SK-N-SH (cell line): ENCODE measurements at places on chromosomes 2 and 18. TPM values are rescaled to one million over a fixed set of nuclear protein-coding genes. Genes with fewer than 3 reads are reported as not detected.

DNA sequence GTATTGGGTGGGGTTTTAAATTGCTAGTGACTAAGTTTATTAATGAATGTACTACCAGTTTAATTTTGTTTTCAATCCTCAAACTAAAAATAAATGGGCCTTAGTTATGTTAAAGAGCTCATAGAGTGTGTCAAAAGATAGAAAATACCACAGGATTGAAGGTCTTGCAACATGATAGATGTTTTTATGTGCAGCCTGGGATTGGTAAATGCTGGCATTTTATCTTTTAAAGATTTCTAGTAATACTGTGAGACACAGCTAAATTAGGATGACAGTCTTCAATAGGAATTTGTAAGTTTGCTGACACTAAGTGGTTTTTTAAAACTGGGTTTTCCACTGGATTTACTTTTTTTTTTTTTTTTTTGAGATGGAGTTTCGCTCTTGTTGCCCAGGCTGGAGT is 122.3 kb downstream of the HAUS1 start:
- no peak for DNase-seq

The FAM237A gene
- polyA plus RNA-seq, result not detected in 2 replicates

DNA sequence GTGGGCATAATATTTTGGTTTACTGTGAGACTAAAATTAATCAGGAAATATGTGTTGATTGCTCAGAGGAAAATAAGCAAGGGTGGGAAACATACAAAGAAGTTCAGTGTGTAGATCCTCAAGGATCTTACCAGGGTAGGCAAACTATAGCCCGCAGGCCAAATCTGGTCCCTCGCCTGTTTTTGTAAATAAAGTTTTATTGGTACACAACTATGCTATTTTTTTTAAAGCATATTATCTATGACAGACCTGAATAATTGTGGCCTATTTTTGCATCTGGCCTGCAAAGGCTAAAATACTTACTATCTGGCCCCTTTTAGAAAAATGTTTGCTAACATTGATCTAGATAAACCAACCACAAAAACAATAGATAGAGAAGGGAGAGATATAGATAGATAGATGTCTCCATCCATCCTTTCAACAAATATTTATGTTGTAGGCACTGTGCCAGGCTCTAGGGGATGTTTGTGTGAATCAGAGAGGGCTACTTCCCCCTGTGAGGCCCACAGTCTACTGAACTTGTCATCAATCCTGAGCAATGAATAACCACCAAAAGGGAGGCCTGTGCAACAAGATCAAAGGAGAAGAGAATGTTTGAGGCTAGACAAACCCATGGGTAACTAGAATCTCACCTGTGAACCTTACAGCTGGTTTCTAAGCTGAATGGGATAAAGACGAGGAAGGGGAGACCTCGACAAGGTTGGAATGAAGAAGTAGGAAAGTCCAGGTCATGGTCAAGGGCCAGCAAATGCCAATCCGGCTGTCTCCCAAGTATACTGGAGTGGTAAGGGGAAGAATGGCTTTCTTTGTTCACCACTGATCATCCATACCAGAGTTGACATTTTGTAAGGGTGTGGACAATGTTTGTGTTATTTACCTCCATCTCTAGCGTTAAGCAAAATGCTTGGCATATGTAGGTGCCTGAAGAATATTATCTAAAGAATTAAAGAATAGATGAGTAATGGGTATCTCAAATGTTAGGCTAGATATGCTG is 23.6 kb downstream of the ALPK2 start:
- DNase-seq, result no peak

The DCC gene
- polyA plus RNA-seq, result 0.20 and 0.34 TPM in 2 replicates

DNA sequence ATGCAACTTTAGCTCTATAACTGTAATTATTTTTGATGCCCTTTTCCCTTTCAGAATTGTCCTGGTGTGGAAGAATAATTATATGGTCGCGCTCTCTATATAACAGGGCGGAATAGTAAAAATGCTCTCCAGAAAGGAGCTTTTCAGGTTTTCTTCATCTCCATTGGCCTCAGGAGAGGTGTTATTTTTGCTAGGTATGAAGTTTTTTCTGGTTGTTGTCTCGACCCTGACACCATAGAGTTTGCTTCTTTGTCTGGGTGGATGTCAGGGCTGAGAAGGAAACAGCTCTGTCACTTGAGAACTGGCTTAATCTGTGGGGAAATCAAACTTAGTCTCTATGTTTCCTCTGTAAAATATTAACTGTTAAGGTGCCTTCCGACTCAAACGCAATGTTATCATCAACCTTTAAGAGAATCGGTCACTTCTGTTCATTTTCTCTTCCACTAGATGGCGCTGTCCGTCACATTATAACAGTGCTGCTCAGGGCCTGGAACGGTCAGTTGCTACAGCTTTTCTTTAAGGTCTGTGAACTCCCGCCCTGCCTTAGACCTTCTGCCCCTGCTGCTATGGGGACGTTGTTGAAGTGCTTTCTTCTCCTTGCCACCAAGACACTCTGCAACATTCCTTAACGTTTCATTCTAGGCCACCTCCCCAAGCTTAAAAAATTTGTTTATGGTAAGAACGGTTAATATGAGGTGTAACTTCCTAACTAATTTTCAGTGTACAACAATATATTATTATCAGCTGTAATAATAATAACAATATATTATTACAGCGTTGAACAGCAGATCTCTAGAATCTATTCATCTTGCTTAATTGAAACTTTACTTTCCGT is 23.8 kb upstream of the SERPINB12 start:
- DNase-seq, result peak; percentile 35

GRCh38 chr2:100031604-100032003 is 110.8 kb downstream of the AFF3 start:
- no peak for DNase-seq

The TUBA3E gene
- not detected in 2 replicates for polyA plus RNA-seq

The SLC38A11 gene
- not detected in 2 replicates for polyA plus RNA-seq

DNA sequence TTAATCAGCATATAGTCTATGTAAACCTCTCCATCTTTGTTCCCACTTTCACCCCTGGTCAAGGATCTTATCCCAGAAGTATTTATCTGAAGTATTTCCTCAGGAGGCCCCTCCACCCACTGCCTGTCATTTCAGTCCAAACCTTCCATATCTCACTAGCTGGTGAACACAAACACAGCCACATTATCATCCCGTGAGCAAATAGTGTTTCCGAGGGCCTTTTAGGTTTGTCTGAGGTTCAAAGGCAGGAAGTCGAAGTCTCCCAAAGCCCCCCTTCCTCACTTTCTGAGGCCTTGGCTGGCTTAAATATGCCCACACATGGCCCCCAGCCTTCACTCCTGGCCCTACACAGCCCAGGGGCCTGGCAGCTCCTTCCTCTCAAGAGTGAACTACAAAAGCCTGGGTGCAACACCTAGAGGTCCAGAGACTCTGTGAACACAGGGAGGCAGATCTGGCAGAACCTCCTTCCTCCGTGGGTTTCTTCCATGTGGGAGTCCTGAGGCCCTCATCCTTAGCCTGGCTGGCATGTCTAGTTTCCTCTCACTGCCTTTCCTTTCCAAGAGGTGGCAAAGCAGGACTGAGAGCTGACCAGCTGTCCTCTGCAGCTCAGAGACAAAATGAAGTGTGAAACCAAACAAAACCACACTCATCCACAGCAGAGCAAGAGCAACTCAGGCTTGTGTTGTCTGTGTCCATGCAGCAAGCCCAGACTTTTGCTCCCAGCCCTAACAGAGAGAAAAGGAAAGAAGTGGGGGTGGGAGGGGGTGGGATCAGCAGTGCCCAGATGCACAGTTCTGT is 264.2 kb downstream of the SS18 start:
- no peak for DNase-seq

GRCh38 chr18:693466-694187 is 18.8 kb downstream of the ENOSF1 start:
- DNase-seq, result no peak

- no peak for DNase-seq
Observed at GRCh38 chr2:63993871-63994270, 25.4 kb downstream of the VPS54 start.

GRCh38 chr2:77147153-77147552 is 375.0 kb downstream of the LRRTM4 start:
- DNase-seq, result peak; percentile 5

- no peak for DNase-seq
Observed at GRCh38 chr2:25275575-25275965, 66.2 kb downstream of the DNMT3A start.

The LYG1 gene
- 1.2 and 1.4 TPM in 2 replicates for polyA plus RNA-seq

DNA sequence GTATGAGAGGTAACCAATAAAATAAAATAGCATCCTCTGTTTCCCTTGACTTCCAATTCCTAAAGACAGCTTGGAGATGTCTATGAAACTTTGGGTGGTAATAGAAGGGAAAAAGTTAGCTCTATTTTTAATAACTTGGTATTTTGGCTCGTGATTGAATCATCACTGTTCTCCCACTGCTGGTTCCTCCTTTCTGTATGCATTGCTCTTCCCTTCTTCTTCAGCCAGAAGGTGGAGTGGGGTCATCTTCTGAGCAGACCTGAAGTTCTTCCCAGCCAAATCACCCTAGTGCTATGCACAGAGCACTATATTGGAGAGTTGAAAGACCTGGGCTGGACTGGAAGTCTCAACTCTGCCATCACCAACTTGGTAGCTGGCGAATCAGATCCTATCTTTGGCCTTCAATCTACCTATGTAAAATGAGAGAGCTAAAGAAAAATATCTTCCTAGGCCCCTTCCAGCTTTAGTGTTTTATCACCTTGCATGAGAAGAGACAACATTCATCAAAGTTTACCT is 54.1 kb downstream of the CPO start:
- no peak for DNase-seq

The SCYGR7 gene
- not detected in 2 replicates for polyA plus RNA-seq

The CD8B2 gene
- not detected in 2 replicates for polyA plus RNA-seq

The POTEC gene
- not detected in 2 replicates for polyA plus RNA-seq

DNA sequence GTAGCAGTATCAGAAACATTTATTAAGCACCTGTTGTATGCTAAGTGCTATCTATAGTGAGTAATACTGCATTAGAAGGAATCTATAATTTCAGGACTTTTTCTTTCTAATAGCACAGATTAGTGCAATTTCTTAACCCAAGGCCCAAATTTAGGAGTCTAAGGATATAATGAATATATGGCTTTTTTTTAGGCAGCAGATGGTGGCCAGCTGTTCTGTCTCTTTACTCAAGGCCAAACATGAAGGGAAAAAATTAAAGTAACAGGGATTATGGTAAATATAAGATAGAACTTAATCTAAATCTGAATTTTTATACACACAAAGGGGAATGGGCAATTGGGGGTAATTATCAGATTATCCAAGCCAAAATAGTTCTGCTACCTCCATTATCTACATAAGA is 230.6 kb upstream of the SP5 start:
- no peak for DNase-seq
